Spinal cord (tissue), 10 donors: ENCODE measurements at places on chromosomes 6 and 20.

- DNase-seq: no peak
- H3K4me3 ChIP-seq: no peak overlapping the region
- no peak overlapping the region for H3K27ac ChIP-seq
These were observed 24.7 kb downstream of the TRAF3IP2 start for GRCh38 chr6:111580826-111581505.

- no peaks in the 10 kb centered on the region for H3K4me1 ChIP-seq
- DNase-seq: no peak
- H3K4me3 ChIP-seq: no peak overlapping the region
- no peak overlapping the region for H3K27ac ChIP-seq
These were observed 47.4 kb upstream of the PAK5 start for GRCh38 chr20:9886227-9886626.

GRCh38 chr20:60851826-60852704 is 400.0 kb upstream of the CDH4 start:
- H3K27me3 ChIP-seq: peaks cover 2% of the 10 kb centered on the region
- H3K4me3 ChIP-seq: no peak overlapping the region
- no peaks in the 10 kb centered on the region for H3K36me3 ChIP-seq
- H3K27ac ChIP-seq: no peak overlapping the region
- H3K4me1 ChIP-seq: no peaks in the 10 kb centered on the region

DNA sequence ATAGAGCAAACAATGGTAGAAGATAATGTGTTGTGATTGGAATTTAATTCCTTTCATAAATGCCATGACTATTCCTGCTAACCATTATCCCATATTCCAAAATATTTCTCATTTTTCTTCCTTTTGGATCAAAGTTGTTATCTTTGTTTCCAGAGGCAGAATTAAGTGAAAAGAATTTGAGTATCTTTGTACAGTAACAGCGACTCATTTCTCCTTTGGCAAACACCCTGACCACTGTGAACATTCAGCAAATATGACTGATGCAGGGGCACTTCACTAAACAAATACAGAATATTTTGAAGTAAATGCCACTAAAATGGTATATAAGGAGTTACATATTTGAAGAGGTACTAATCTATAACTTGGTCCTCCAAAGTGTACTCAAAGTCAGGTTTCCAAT is 105.0 kb upstream of the LAMP5 start:
- H3K27me3 ChIP-seq: no peaks in the 10 kb centered on the region
- no peaks in the 10 kb centered on the region for H3K36me3 ChIP-seq
- no peak overlapping the region for H3K27ac ChIP-seq
- no peak overlapping the region for H3K4me3 ChIP-seq

DNA sequence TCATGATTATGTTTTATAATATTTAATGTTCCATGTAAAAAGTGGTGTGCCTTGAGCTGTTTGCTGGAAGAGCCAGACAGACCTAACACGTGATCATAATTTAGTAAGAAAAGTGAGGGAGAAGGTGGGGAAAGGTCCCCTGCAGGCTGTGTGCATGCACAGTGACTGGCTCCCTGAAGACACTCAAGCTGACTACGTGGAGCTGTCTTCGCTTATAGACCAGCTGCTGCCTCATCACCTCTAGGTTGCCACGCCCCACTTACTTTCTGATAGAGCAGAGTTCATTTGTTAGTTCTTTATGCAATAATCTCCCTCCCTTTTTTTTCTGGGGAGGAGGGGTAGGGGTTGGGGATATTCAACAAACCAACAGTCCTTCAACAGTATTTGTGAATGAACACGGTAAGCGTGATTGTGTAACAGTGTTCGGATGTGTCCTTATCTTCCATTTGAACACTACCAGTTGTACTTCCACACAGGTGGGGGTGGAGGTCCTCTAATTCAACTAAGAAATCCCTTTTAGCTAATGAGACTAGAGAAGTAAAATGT is 157.3 kb downstream of the BACH2 start:
- H3K4me1 ChIP-seq: peaks cover 3% of the 10 kb centered on the region
- H3K27ac ChIP-seq: no peak overlapping the region
- H3K36me3 ChIP-seq: no peaks in the 10 kb centered on the region
- H3K27me3 ChIP-seq: no peaks in the 10 kb centered on the region
- H3K4me3 ChIP-seq: no peak overlapping the region

DNA sequence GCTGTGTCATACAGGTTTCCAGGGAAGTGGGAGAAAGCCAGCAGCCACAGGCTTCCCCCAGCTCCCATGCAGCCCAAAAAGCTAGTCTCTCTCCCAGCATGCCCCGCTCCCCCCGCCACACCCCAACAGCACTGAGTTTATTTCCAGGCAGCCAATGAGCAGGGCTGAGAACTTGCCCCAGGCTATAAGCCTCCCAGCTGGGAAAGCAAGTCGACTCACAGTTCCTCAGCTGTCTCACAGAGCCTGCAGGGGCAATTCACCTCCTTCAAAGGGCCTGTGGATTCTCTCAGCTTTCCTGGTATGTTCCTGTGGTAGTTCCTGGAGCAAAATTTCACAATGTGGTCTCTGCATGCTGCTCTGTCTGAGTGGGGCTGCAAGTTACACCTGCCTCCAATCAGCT is 34.2 kb downstream of the PAX1 start:
- no peak overlapping the region for H3K27ac ChIP-seq
- H3K4me1 ChIP-seq: no peaks in the 10 kb centered on the region
- no peak for DNase-seq
- no peak overlapping the region for H3K4me3 ChIP-seq
- no peaks in the 10 kb centered on the region for H3K36me3 ChIP-seq

DNA sequence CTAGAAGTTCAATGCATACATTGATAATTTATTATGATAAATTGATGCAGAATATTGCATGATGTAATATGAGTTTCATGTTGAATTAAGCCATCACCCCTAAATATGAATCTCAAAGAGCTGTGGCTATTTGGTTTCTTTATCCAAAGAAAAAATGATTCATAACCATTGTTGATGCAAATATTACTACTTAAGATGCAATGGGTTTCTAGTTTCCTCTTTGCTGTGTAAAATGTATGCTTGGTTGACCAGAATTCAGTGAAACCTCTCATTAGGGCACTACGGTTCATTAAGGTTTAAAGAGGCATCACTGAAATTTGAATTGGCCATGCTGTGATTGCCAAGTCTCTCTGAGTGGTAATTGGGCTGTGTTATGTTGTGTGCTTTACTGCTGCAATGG is 492.5 kb upstream of the FLRT3 start:
- H3K4me1 ChIP-seq: no peaks in the 10 kb centered on the region
- no peak for DNase-seq
- no peak overlapping the region for H3K27ac ChIP-seq
- no peaks in the 10 kb centered on the region for H3K27me3 ChIP-seq
- H3K36me3 ChIP-seq: no peaks in the 10 kb centered on the region
- H3K4me3 ChIP-seq: no peak overlapping the region

GRCh38 chr6:101259505-101259904 is 134.0 kb upstream of the GRIK2 start:
- H3K27ac ChIP-seq: no peak overlapping the region
- no peak overlapping the region for H3K4me3 ChIP-seq
- no peaks in the 10 kb centered on the region for H3K36me3 ChIP-seq
- no peaks in the 10 kb centered on the region for H3K27me3 ChIP-seq
- H3K4me1 ChIP-seq: no peaks in the 10 kb centered on the region

- H3K36me3 ChIP-seq: no peaks in the 10 kb centered on the region
- H3K4me1 ChIP-seq: peaks cover 7% of the 10 kb centered on the region
- H3K27ac ChIP-seq: peak overlapping the region; percentile 92
- DNase-seq: peak; percentile 93
- peak overlapping the region; percentile 88 for H3K4me3 ChIP-seq
- peaks cover 4% of the 10 kb centered on the region for H3K27me3 ChIP-seq
These were observed 1.8 kb downstream of the EPHA7 start for GRCh38 chr6:93417421-93418013.

DNA sequence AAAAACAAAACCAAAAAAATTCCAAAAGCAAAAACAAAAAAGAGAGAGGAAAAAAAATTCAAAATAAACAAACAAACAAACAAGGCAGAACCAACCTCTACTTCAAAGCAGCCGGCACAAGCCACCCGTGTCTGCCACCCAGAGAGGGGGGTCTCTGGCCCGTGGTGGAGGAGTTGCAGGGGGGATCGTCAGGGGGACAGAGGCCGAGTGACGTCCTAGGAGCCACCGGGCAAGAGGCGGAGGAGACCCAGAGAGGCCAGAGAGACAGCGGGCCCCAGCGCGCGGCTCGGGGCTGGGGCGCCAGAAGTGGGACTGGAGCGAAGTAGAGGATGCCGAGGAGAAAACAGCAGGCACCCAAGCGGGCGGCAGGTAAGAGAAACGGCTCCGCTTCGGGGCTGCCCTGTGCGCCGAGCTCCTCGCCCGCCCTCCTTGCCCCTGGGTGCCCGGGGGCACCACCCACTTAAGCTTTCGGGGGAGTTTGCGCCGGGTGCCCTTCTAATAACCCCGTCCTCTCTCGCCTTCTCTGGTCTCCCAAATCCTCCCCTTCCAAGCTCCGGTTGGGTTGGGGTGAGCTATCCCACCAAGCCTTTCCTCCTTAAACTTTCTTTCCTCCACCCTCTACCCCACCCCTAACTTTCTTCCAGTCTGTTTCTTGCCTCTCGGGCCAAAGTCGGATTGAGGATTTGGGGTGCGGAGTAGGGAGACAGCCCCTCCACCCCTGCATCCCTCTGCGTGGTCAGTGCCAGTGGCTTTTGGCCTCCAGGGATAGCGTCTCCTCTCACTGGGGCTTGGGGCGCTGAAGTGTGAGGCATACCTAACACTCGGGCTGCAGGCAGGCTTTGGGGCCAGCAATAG is 1.0 kb downstream of the TSHZ2 start:
- H3K27ac ChIP-seq: peak overlapping the region; percentile 78
- H3K4me1 ChIP-seq: peaks cover 8% of the 10 kb centered on the region
- H3K4me3 ChIP-seq: peak overlapping the region; percentile 51
- H3K36me3 ChIP-seq: no peaks in the 10 kb centered on the region

- H3K4me1 ChIP-seq: no peaks in the 10 kb centered on the region
- no peak for DNase-seq
- H3K4me3 ChIP-seq: no peak overlapping the region
- H3K27ac ChIP-seq: no peak overlapping the region
- H3K27me3 ChIP-seq: no peaks in the 10 kb centered on the region
These were observed 47.0 kb upstream of the PRL start for GRCh38 chr6:22343864-22344263.

DNA sequence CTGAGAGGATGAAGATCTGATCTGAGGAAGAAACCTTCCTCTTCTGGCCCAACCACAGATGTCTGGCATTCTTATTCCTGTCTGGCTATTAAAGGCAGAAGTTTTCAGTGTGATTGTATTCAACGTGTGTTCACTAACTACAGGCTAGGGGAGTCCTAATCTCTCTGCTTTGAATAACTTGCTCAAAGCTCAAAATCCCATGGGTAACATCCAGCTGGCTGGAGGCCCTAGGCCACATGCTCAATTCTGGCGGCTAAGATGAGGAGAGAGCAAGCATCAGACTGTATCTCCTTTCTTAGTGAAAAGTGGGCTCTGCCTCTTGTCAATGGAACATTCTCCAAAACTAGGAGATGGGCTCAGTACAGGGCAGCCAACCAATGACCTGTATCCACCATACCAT is 478.0 kb downstream of the KIF16B start:
- H3K4me3 ChIP-seq: no peak overlapping the region
- no peak overlapping the region for H3K27ac ChIP-seq
- no peaks in the 10 kb centered on the region for H3K27me3 ChIP-seq

GRCh38 chr20:54118220-54119001 is 48.0 kb upstream of the BCAS1 start:
- DNase-seq: no peak
- H3K4me1 ChIP-seq: no peaks in the 10 kb centered on the region
- no peak overlapping the region for H3K4me3 ChIP-seq
- H3K36me3 ChIP-seq: no peaks in the 10 kb centered on the region
- no peaks in the 10 kb centered on the region for H3K27me3 ChIP-seq

DNA sequence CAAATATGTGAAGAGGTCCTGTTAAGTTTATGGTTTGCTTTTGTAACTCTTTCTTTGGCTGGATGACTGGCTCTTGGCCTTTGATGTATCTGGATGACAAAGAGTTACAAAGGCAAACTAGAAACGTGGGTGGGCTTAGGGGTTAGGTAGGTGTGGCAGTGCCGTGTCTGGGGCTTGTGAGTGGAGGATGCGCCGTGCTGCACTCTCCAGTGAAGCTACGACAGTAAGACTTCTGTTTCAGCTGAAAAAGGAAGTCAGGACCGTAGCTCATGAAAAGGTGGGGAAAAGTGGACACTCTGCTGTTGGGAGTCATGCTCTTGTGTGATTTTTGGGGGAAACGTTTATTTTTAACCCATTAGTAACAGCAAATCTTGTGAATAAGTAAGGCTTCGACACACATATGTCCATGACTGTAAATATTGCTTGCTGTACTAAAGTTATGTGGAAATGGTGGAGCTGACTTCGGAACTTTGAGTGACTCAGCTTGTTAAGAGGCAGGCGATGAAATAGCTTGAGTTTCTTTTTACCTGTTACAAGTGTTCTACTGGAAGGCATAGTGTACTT is 45.6 kb downstream of the DUSP22 start:
- H3K4me1 ChIP-seq: peaks cover 6% of the 10 kb centered on the region
- H3K4me3 ChIP-seq: no peak overlapping the region
- H3K36me3 ChIP-seq: peaks cover 7% of the 10 kb centered on the region
- no peak overlapping the region for H3K27ac ChIP-seq
- no peak for DNase-seq

DNA sequence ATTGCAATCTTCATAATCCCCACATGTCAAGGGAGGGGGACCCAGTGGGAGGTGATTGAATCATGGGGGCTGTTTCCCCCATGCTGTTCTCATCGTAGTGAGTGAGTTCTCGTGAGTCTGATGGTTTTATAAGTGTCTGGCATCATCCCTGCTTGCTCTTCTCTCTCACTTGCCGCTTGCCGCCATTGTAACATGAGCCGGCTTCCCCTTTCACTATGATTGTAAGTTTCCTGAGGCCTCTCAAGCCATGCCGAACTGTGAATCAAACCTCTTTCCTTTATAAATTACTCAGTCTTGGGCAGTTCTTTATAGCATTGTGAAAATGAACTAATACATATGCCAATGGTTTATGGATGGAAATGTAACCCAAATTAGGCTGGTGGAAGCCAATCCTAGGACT is 109.4 kb upstream of the AKAP12 start:
- no peaks in the 10 kb centered on the region for H3K4me1 ChIP-seq
- no peak overlapping the region for H3K4me3 ChIP-seq
- no peak for DNase-seq
- no peak overlapping the region for H3K27ac ChIP-seq
- no peaks in the 10 kb centered on the region for H3K27me3 ChIP-seq

- DNase-seq: no peak
- H3K4me1 ChIP-seq: peaks cover 28% of the 10 kb centered on the region
- no peak overlapping the region for H3K27ac ChIP-seq
These were observed 29.2 kb downstream of the FRMD1 start for GRCh38 chr6:168049706-168050224.

DNA sequence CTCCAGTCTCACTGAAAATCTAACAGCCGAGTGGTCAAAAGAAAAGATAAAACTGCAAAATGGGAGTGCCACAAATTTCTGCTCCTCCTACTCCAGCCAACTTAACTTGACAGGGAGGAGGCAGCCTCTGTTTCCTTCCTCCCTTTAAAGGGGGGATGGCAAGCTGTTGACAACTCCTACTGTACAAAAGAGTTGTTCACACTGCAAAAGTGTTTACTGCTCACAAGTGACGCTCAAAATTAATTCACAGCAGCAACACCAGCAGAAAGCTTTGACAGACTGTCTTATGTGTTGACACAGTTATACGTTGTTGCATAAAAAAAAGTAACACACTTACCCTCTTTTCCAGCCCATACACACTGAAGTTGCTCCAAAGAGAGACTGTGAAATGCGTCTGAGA is 169.8 kb downstream of the BACH2 start:
- no peak overlapping the region for H3K4me3 ChIP-seq
- no peaks in the 10 kb centered on the region for H3K27me3 ChIP-seq
- H3K4me1 ChIP-seq: peaks cover 11% of the 10 kb centered on the region
- H3K36me3 ChIP-seq: no peaks in the 10 kb centered on the region

- H3K27ac ChIP-seq: no peak overlapping the region
- H3K36me3 ChIP-seq: peaks cover 3% of the 10 kb centered on the region
- DNase-seq: no peak
- H3K4me3 ChIP-seq: no peak overlapping the region
- H3K27me3 ChIP-seq: no peaks in the 10 kb centered on the region
These were observed 35.8 kb downstream of the GRIK2 start for GRCh38 chr6:101429270-101429669.
